ENCODE measurements at places on chromosomes 4 and X. TPM values are rescaled to one million over a fixed set of nuclear protein-coding genes. Genes with fewer than 3 reads are reported as not detected.

GK gene
- 16.3 TPM for total RNA-seq

FATE1 gene
- total RNA-seq = 0.78 TPM

PWWP3B gene
- 1.4 TPM for total RNA-seq

ATP2B3 gene
- total RNA-seq = 0.11 TPM

STAP1 gene
- not detected for total RNA-seq

SYTL5 gene
- total RNA-seq = 9.7 TPM

DTHD1 gene
- 0.12 TPM for total RNA-seq

GLRA3 gene
- 0.07 TPM for total RNA-seq

FAM184B gene
- 0.17 TPM for total RNA-seq

ADGRG4 gene
- total RNA-seq = 3.9 TPM

HSFX3 gene
- total RNA-seq = not detected

ZNF280C gene
- 16.2 TPM for total RNA-seq

FAM47A gene
- not detected for total RNA-seq

ITM2A gene
- 1.5 TPM for total RNA-seq

- H3K4me1 ChIP-seq = peaks cover 20% of the 10 kb centered on the region
- H3K36me3 ChIP-seq = peaks cover 1% of the 10 kb centered on the region
Observed at GRCh38 chr4:118760092-118760491, 74.9 kb downstream of the METTL14 start.

DNA sequence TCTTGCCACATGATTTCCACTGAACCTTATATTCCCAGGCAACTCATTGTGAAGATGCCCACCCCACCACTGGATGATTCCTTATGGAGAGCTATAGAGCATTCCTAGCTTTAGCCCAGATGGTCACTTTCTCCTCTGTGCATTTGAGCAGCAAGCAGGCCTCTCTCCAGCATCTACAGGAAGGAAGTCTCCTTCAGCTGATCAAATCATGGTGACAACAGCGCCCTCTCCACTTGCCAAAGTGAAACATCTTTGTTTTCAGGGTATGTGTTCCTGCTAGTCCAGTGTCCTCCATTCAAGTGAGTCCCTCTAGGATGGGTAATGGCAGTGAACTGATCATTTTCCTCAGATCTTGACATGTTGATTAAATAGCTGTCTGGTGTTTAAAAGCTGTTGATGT is 10.9 kb upstream of the SYTL5 start:
- H3K4me1 ChIP-seq = peaks cover 6% of the 10 kb centered on the region
- no peak overlapping the region for H3K27ac ChIP-seq
- DNase-seq = no peak
- no peaks in the 10 kb centered on the region for H3K36me3 ChIP-seq

GRCh38 chr4:151408380-151408629 is 671 bp upstream of the FHIP1A start:
- DNase-seq = no peak
- H3K36me3 ChIP-seq = no peaks in the 10 kb centered on the region
- H3K4me3 ChIP-seq = peak overlapping the region; percentile 89
- H3K4me1 ChIP-seq = peaks cover 20% of the 10 kb centered on the region
- H3K27me3 ChIP-seq = peaks cover 10% of the 10 kb centered on the region
- H3K27ac ChIP-seq = peak overlapping the region; percentile 98

- peaks cover 33% of the 10 kb centered on the region for H3K4me1 ChIP-seq
- H3K36me3 ChIP-seq = no peaks in the 10 kb centered on the region
- no peaks in the 10 kb centered on the region for H3K27me3 ChIP-seq
- DNase-seq = no peak
- no peak overlapping the region for H3K4me3 ChIP-seq
Observed at GRCh38 chr4:61553557-61554125, 353.5 kb downstream of the ADGRL3 start.

DNA sequence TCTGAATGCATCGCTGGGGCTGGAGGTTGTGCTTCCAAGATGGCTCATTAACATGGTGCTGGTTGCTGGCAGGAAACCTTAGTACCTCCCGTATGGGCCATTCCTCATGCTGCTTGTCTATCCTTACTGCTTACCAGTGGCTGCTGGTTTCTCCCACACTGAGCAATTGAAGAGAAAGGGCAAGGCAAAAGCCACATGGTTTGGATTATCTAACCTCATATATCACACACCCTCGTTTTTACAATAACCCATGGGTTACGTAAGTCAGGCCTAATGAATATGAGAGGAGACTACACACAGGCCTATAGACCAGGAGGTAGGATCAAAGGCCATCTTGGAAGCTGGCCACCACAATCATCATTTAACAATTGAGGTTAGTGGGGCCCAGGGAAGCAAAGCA is 141.8 kb upstream of the EDNRA start:
- peaks cover 1% of the 10 kb centered on the region for H3K4me1 ChIP-seq
- no peaks in the 10 kb centered on the region for H3K27me3 ChIP-seq
- no peak for DNase-seq
- no peaks in the 10 kb centered on the region for H3K36me3 ChIP-seq
- H3K4me3 ChIP-seq = no peak overlapping the region

DNA sequence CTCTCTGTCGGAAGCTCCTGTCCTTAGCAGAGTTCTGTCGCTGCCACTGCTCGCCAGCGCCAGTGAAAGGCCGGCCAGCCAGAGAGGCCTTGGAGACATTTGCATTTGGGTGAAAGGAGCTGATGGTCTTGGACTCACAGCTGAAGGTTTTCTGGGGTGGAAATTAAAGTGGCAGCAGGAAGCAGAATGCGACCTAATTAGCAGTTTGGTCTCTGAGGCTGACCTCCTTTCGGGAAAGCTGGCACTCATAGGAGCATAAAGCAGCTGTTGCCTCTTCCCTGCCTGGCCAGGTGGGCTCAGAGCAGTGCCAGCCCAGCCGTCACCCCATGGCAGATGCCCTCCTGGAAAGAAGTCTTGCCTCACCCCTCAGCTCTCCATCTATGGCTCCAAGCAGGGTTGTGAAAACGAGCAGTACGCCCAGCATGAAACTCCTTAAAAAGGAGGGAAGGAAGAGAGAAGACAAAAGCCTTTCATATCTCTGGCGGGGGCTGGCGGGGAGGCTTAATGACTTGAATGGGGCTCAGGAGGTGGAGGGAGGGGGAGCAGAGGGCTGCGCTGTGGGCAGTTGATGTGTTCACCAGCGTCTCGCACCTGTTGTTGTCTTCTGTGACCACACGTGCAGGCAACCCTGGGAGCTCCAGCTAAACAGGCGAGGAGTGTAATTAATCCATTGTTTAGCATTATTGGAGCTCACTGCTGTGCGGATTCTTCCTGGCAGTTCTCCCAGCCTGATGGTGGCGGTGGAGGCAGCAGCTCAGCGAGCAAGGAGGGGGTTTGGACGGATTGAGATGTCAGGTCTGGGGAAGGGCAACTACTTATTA is 264.0 kb downstream of the MID1IP1 start:
- H3K4me1 ChIP-seq = peaks cover 6% of the 10 kb centered on the region
- H3K4me3 ChIP-seq = no peak overlapping the region
- H3K27ac ChIP-seq = no peak overlapping the region
- H3K27me3 ChIP-seq = no peaks in the 10 kb centered on the region
- DNase-seq = no peak

- H3K36me3 ChIP-seq = no peaks in the 10 kb centered on the region
- no peaks in the 10 kb centered on the region for H3K27me3 ChIP-seq
- no peak for DNase-seq
- peaks cover 2% of the 10 kb centered on the region for H3K4me1 ChIP-seq
Observed at GRCh38 chr4:170399581-170400293, 310.0 kb upstream of the AADAT start.

- H3K27me3 ChIP-seq = no peaks in the 10 kb centered on the region
- H3K4me3 ChIP-seq = no peak overlapping the region
- no peak for DNase-seq
- no peak overlapping the region for H3K27ac ChIP-seq
Observed at GRCh38 chr4:52780617-52781354, 29.6 kb upstream of the ERVMER34-1 start.

DNA sequence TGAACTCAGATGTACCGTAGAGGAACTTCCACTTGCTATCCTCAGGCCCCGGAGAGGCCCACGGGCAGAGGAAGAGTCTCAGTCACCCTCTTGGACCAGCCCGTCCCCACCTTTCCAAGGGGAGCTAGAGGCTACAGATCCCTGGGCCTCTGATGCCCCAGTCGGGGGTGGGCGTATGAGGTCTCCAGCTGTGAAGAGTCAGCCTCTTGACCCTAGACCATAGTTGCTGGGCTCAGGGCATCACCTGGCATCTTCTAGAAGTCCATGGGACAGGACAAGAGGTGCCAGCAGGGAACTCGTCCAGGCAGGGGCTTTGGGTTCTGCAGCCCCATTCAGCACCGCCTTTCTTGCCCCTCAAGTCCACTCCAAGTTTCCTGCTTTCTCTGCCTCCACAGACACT is 11.6 kb downstream of the SASH3 start:
- no peaks in the 10 kb centered on the region for H3K27me3 ChIP-seq
- H3K27ac ChIP-seq = no peak overlapping the region
- H3K4me3 ChIP-seq = no peak overlapping the region
- H3K36me3 ChIP-seq = no peaks in the 10 kb centered on the region
- DNase-seq = no peak

- peaks cover 29% of the 10 kb centered on the region for H3K4me1 ChIP-seq
- H3K27me3 ChIP-seq = no peaks in the 10 kb centered on the region
- H3K27ac ChIP-seq = no peak overlapping the region
- no peaks in the 10 kb centered on the region for H3K36me3 ChIP-seq
- DNase-seq = no peak
Observed at GRCh38 chr4:86967073-86967472, 32.3 kb downstream of the AFF1 start.

- DNase-seq = no peak
- H3K27me3 ChIP-seq = peaks cover 4% of the 10 kb centered on the region
- H3K4me3 ChIP-seq = peak overlapping the region; percentile 82
- H3K4me1 ChIP-seq = peaks cover 13% of the 10 kb centered on the region
Observed at GRCh38 chr4:47838445-47838844, 578 bp upstream of the CORIN start.

GRCh38 chr4:173192375-173193162 is 24.0 kb downstream of the GALNT7 start:
- no peak overlapping the region for H3K4me3 ChIP-seq
- peak overlapping the region; percentile 4 for H3K27ac ChIP-seq
- peaks cover 10% of the 10 kb centered on the region for H3K4me1 ChIP-seq

DNA sequence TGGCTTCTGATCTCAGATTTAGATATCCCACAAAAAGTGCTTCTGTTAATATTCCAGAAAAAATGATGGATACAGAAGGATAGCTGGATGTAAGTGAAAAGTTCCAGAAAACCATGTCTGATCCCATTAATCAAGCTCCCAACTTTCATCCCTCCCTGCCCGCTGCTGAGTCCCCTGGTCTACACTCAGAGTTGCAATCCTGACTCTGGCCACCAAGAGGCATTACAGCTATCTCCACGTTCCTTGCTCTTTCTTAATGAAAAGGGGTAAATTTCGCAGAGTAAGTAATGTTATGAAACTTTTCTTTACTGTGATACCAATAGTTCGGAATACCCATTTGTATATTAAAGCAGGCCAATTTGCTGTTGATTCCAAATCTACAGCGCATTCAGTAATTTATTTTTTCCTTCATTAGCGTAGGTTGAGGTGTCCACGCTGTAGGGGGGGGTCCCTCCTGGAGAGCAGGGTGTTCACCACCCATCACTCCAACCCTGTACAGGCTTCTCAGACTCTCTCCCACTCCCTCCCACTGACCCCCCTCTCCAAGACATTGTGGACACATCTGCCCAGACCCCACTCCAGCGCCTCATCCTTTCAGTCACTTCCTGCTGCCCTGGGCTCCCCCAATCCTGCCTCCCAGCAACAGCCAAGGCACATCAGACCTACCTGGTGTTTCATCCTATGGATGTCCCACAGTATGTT is 55.1 kb downstream of the RAB40A start:
- H3K4me1 ChIP-seq = peaks cover 21% of the 10 kb centered on the region
- H3K36me3 ChIP-seq = peaks cover 3% of the 10 kb centered on the region
- H3K27me3 ChIP-seq = no peaks in the 10 kb centered on the region

GRCh38 chr4:159146488-159146887 is 43.6 kb downstream of the RAPGEF2 start:
- no peaks in the 10 kb centered on the region for H3K27me3 ChIP-seq
- H3K36me3 ChIP-seq = peaks cover 1% of the 10 kb centered on the region

GRCh38 chr4:74805601-74806000 is 11.3 kb upstream of the BTC start:
- no peaks in the 10 kb centered on the region for H3K4me1 ChIP-seq
- no peaks in the 10 kb centered on the region for H3K27me3 ChIP-seq
- no peak overlapping the region for H3K27ac ChIP-seq
- H3K4me3 ChIP-seq = no peak overlapping the region

- no peaks in the 10 kb centered on the region for H3K36me3 ChIP-seq
- H3K27me3 ChIP-seq = no peaks in the 10 kb centered on the region
- no peak overlapping the region for H3K27ac ChIP-seq
- H3K4me1 ChIP-seq = no peaks in the 10 kb centered on the region
- no peak for DNase-seq
Observed at GRCh38 chrX:13252726-13253125, 67.1 kb downstream of the ATXN3L start.

DNA sequence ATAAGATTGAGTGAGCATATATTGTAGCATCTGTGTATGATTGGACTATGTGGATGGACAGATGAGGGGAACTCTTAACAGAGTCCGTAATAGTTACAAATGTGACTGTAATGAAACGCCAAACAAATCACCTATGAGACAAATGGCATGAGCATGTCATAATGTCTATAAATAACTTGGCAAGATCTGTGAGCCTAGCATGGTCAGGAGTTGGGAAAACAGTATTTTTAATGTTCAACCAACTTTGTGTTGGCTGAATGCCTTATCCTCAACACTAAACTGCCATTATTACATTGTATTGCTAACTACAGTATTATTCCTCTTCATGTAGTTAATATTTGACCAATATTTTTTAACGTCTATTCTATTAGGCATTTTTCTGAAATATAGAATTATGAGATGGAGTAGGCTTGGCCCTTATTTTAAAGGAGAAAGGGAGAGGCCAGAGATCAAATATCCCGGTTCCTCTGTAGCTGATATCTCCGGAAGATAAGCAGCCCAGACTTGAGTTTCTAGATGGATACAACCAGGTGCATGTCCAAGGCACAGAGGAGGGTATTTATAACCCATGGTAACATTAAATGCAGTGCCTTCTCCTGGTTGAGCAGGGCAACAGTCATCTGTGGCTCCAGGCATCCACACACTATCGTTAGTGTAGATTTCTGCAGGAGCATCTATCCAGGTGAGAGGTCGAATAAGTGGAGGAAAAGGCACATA is 32.7 kb downstream of the PF4 start:
- H3K4me1 ChIP-seq = peaks cover 18% of the 10 kb centered on the region
- no peak overlapping the region for H3K4me3 ChIP-seq
- no peak overlapping the region for H3K27ac ChIP-seq

DNA sequence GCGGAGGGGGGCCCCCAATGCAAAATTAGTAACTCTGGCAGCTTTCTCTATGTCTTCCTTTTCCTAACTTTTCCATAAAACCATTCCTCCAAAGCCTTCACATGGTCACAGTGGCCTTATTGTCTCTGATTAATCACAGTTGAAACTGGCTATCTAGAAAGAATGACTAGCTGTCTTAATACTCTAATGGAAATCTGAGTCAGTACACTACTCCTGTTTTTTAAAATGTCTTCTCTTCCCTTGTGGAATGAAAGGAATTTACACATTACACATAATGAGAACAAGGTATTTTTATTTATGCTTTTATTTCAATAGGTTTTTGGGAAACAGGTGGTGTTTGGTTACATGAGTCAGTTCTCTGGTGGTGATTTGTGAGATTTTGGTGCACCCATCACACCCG is 66.3 kb upstream of the PUDP start:
- DNase-seq = no peak
- H3K36me3 ChIP-seq = peaks cover 3% of the 10 kb centered on the region
- no peak overlapping the region for H3K27ac ChIP-seq
- H3K27me3 ChIP-seq = no peaks in the 10 kb centered on the region
